Melanocyte of skin (primary cell): ENCODE measurements at places on chromosomes 7 and 10. TPM values are rescaled to one million over a fixed set of nuclear protein-coding genes. Genes with fewer than 3 reads are reported as not detected.

Gene UBE2D1
- 9.6 and 15.3 TPM in 2 replicates for total RNA-seq

Gene LOXL4
- 0.33 and 1.1 TPM in 2 replicates for total RNA-seq

Gene C10orf95
- under 0.01 TPM in 1 of 2 replicates, not detected in the other for total RNA-seq

Gene ITIH5
- under 0.01 and 1.1 TPM in 2 replicates for total RNA-seq

Gene FXYD4
- total RNA-seq, result not detected in 2 replicates

Gene EPO
- total RNA-seq, result not detected in 2 replicates

Gene CLRN3
- not detected in 2 replicates for total RNA-seq

Gene ACSM6
- total RNA-seq, result not detected in 2 replicates

Gene CLEC2L
- total RNA-seq, result not detected in 2 replicates

Gene PNLIPRP1
- total RNA-seq, result not detected in 2 replicates

Gene ZPBP
- total RNA-seq, result not detected in 2 replicates

Gene KNDC1
- total RNA-seq, result 0.36 and 1.0 TPM in 2 replicates

Gene DBF4
- total RNA-seq, result 42.6 and 48.9 TPM in 2 replicates

Gene CYP3A7
- total RNA-seq, result not detected in 2 replicates

Gene FAM149B1
- 11.0 and 17.9 TPM in 2 replicates for total RNA-seq

Gene NKX1-2
- under 0.01 TPM in 1 of 2 replicates, not detected in the other for total RNA-seq

Gene PPP1R17
- not detected in 2 replicates for total RNA-seq

Gene TEX36
- total RNA-seq, result not detected in 2 replicates

Gene HTR5A
- total RNA-seq, result under 0.01 TPM in 1 of 2 replicates, not detected in the other

Gene JCAD
- total RNA-seq, result under 0.01 and 1.1 TPM in 2 replicates

Gene NPTX2
- under 0.01 and 0.31 TPM in 2 replicates for total RNA-seq

Gene RET
- total RNA-seq, result under 0.01 and 0.34 TPM in 2 replicates

Gene TMEM225B
- total RNA-seq, result 0.33 TPM in 1 of 2 replicates, not detected in the other

Gene UCMA
- not detected in 2 replicates for total RNA-seq

Gene PLCE1
- total RNA-seq, result under 0.01 and 0.46 TPM in 2 replicates

Gene CALN1
- under 0.01 TPM in 2 replicates for total RNA-seq

Gene GATA3
- total RNA-seq, result not detected in 2 replicates

Gene SLC39A12
- total RNA-seq, result under 0.01 and 0.69 TPM in 2 replicates

Gene NPY4R2
- total RNA-seq, result not detected in 2 replicates

Gene SORBS1
- total RNA-seq, result 29.0 and 53.7 TPM in 2 replicates

Gene METTL2B
- total RNA-seq, result 32.6 and 37.6 TPM in 2 replicates

Gene FGFBP3
- total RNA-seq, result 0.34 and 1.5 TPM in 2 replicates

Gene HKDC1
- 10.5 and 23.1 TPM in 2 replicates for total RNA-seq

Gene ATRNL1
- 7.7 and 20.2 TPM in 2 replicates for total RNA-seq

Gene NME8
- not detected in 2 replicates for total RNA-seq

Gene VKORC1L1
- 12.0 and 16.3 TPM in 2 replicates for total RNA-seq

Gene SMNDC1
- total RNA-seq, result 9.7 and 11.9 TPM in 2 replicates
